Kidney (tissue), 22 donors: ENCODE measurements at places on chromosomes 5 and 9. TPM values are rescaled to one million over a fixed set of nuclear protein-coding genes. Genes with fewer than 3 reads are reported as not detected.

DNA sequence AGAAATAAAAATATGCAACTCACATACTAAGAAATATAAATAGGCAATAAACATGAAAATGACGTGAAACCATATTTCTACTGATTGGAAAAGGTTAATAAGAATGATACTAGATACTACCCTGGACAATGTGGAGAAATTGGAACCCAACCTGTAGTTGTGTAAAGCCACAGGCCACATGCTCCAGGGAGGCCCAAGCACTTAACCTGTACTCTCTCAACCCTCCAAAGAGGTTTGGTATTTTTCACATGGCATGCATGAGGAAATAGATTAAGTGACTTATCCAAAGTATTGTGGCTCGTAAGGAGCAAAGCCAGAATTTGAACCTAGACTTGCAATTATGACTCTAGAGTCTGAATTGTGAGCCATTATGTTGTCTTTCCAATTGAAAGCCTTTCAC is 13.4 kb downstream of the LIFR start:
- no peak for DNase-seq

DNA sequence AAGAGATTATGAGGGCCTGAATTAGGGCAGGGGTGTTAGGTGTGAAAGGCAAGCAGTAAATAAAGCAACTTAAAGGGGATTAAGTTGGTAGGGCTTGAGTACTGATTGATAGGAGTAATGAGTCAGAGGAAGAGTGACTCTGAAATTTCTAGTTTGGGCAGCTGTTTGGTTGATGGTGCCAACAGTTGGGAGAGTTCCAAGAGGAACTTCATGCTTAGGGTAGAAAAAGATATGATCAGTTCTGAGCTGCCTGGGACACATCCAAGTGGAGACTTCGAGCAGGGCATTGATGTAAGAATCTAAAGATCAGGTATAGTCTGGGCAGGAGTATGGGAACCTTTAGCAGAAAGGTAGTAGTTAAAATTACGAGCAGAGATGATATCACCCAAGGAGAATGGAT is 10.2 kb downstream of the MAMDC2 start:
- no peak for DNase-seq

The TMEM215 gene
- total RNA-seq, result not detected

The CLPTM1L gene
- total RNA-seq, result 96.6 TPM

The MARCOL gene
- total RNA-seq, result not detected

GRCh38 chr5:67536866-67537265 is 340.3 kb upstream of the CD180 start:
- no peak for DNase-seq
